A549 treated with dexamethasone at 1 μM for 4 hours (cell line): ENCODE measurements at places on chromosomes 5 and 9. TPM values are rescaled to one million over a fixed set of nuclear protein-coding genes. Genes with fewer than 3 reads are reported as not detected.

ZNF300 gene
- 2.4 to 2.7 TPM (median 2.5 TPM) in 5 replicates for total RNA-seq

ZNF366 gene
- total RNA-seq, result not detected in 5 replicates

VLDLR gene
- 17.1 to 21.1 TPM (median 19.5 TPM) in 5 replicates for total RNA-seq

MYOZ3 gene
- 0.02 to 0.18 TPM (median 0.09 TPM) in 4 of 5 replicates, not detected in the other for total RNA-seq

PSD2 gene
- 0.02 to 0.05 TPM (median 0.02 TPM) in 4 of 5 replicates, not detected in the other for total RNA-seq

NSG2 gene
- 0.07 TPM in 1 of 5 replicates, not detected in the others for total RNA-seq

OTP gene
- total RNA-seq, result 0.08 to 0.12 TPM (median 0.11 TPM) in 5 replicates
